ENCODE measurements at places on chromosomes 1 and 21.

GRCh38 chr1:117633068-117633345 lies 27.2 kb downstream of the TENT5C start:
- DNase-seq, result no peak

GRCh38 chr1:70509996-70510876 lies 99.2 kb downstream of the CTH start:
- DNase-seq, result no peak

DNA sequence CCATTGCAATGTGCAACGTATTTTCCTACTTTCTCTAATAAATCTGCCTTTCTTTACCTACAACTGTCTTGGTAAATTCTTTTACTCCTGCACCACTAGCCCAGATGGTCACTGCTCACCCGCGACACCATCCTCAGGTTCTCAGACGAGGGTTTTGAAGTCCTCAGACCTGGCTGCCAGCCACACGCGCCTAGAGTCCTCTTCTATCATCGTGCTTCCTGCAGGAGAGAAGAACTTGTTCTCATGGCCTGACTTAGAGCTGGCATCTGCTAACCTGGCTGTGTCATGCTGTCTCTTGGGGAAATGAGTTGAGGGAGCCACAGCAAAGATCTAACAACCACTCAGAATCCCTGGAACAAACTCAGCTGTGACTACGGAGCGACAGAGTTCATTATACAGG lies 30.3 kb upstream of the PGBD5 start:
- DNase-seq, result no peak

DNA sequence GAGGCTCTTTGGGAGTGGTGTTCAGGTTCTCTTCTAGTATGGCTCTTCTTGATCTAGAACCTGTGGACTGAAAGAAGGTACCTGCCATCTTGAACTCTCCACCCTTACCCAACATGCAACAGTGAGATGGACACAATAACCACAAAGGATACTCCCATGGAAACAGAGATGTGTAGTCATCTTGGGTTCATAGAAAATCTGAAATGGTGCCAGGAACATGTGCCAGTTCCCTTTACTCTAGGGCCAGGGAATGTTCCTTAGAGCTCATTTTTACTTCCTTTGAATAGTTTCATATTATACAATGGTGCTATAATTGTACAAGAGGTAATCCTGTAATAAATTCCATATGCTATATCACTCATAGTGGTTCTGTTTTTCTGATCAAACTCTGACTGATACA lies 13.2 kb upstream of the SCYL3 start:
- DNase-seq, result no peak

DNA sequence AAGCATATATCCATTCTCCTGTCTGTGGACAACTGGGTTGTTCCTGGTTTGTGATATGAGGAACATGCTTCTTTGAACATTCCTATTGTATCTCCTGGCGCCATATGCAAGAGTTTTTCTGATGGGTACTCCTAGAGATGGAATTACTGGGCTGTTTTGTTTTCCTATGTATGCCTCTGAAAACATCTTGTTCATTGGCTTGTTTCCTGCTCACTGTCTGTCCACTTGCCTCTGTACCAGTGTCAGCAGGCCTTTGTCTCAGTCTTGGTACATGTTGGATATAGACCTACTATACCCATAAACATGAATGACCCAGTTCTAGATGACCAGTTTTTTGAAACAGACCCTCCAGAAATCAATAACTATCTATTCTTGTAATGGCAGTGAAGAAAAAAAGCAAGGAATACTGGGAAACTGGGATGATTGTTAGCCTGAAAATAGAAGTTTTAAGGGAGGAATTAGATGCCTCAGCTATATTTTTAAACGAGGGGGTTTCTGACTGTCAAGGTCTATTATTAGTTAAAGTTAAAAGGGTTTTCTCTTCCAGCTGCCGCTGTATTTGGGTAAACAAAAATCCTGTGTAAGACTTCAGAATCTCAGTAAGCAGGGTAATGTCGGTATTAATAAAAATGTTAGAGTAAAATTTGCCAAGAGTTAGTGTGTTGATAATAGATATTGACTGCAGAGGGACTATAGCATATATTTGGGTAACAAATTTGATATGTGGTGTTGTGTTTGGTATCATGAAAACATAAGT lies 103.6 kb downstream of the RYR2 start:
- DNase-seq, result no peak

DNA sequence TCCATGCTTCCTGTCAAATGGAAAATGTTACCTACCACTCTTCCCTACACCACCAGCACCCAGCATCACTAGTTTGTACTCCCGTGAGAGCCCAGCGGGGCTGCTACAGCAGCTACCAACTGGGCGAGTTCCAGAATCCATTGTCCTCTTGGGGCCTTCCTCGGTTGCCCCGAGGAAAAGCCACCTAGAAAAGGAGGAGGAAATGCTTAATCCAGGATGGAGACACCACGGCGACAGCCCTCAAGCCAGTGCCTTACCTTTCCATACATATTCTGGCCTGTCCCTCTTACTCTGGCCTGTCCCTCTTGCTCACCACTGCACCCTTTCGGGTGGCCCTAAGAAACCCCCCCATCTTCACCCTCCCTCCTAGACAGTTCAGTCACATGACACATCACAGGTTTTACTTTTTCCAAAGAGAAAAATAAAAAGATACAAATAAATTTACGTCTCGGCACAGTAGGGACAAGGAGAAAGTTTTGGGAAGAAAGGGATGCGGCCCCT lies 478 bp downstream of the RIT1 start:
- DNase-seq, result no peak

DNA sequence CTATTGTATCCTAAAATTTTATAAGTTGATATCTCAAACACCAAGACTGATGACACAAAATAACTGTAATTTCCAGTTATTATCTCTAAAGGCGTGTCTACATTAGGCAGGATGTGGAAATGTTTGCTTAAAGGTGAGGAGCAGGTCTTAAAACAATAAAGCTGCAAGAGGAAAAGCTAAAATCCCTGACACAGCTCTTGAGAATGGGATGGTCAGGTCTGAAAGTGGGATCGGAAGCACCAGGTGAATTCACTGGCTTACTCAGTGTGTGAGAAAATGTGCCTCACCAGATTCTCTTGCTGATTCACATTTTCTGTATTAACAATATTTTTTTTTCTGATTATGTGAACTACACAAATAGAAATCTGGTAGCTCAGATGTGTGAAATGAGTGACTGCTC lies 421.9 kb upstream of the ADAMTS5 start:
- DNase-seq, result no peak

- DNase-seq, result no peak
These were observed 5.8 kb downstream of the HMCN1 start for GRCh38 chr1:185739967-185740366.

All from activated T-cell treated with anti-CD3 and anti-CD28 coated beads for 24 hours (primary cell).